ENCODE measurements at places on chromosomes 5 and 9.

DNA sequence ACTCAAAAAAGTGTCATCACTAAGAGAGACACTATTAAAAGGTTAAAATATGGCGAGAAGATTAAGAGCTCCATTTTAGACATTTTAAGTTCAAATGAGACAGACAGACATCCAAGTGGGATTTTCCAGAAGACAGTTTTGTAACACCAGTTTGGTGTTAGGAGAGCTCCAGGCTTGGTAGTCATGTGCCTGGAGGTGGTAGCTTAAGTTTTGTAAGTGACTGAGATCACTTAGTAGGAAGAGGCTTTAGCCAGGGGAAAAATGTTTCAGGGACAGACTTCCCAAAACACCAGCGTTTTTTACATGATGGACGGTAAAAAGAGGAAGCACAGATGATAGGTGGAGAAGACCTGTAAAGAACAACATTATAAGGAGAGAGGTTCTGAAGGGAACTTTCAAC is 150.3 kb downstream of the GIN1 start:
- no peak for DNase-seq

GRCh38 chr9:134384811-134385479 is 58.7 kb downstream of the RXRA start:
- DNase-seq = no peak

GRCh38 chr9:91844190-91844589 is 105.8 kb downstream of the ROR2 start:
- DNase-seq = no peak

- peak; percentile 15 for DNase-seq
Observed at GRCh38 chr9:129351058-129351641, 173.1 kb upstream of the IER5L start.

DNA sequence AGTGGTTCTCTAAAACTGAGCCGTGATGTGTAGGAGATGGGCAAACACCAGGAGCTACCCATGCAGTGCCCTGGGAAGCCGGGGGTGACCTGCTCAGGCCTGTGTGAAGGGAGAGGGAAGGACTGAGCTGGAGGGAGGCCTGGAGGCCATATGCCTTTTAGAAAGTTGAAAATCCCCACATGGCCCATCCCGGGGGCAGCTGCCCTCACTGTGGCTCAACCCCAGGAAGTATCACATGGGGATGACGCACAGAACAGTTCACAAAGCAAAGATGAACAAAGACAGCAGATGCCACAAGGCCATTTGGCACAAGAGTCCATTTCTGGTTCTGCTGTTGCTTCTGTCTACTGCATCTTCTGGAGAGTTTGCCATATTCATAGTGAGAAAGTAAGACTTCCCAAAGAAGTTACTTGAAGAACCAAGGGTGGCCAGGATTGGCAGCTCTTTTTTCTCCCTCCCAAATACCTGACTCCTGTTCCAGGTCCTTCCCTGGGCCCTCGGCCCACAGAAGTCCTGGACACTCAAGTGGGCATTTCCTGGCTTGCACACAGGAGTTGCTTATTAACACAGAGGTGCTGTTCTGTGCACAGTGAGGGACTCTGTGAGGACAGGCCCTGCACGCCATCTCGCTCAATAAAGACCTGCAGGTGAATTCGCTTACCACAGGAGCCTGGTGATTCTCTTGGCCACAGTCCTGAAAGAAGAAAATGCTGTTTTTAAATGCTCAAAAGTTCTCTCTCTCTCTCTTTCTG is 25.1 kb downstream of the ACSL6 start:
- no peak for DNase-seq

DNA sequence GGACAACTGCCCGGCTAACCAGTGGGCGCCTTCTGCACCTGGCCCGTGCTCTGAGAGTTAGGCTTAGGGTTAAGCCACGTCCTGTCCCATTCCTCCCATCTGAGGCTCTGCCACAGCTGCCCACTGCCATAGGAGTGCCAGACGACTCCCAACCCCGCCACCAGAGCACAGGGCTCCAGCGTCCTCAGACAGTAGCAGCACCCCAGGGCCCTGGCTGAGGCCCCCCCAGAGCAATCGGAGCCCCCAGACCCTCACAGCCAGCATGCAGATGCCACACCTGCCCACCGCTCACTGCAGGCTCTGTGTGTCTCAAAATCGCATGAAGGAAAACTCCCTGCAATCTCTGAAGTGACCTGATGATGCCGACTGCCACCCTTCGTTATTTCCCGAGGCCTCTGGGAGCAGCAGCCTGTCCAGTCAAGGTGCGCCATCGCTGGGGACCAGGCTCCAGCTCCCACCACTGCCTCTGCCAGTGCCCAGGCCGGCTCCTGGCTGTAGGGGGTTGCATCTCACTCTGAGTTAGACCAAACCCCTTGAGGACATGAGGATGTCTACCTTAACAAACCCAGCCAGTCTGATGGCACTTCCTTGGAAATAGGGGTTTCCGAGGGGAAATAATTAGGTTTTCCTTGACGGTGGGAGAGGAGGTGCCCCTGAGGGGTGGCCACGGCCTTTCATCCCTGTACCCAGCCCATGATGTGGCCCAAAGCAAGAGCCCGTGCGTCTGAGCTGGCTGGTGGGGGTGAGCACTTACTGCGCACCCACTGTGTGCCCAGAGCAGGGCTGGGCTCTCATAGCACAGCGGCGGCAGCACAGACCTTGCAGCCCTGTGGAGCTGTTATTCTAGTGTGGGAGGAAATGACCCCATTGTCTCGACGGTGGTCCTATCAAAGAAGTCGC is 58.0 kb upstream of the RNF130 start:
- DNase-seq = no peak

DNA sequence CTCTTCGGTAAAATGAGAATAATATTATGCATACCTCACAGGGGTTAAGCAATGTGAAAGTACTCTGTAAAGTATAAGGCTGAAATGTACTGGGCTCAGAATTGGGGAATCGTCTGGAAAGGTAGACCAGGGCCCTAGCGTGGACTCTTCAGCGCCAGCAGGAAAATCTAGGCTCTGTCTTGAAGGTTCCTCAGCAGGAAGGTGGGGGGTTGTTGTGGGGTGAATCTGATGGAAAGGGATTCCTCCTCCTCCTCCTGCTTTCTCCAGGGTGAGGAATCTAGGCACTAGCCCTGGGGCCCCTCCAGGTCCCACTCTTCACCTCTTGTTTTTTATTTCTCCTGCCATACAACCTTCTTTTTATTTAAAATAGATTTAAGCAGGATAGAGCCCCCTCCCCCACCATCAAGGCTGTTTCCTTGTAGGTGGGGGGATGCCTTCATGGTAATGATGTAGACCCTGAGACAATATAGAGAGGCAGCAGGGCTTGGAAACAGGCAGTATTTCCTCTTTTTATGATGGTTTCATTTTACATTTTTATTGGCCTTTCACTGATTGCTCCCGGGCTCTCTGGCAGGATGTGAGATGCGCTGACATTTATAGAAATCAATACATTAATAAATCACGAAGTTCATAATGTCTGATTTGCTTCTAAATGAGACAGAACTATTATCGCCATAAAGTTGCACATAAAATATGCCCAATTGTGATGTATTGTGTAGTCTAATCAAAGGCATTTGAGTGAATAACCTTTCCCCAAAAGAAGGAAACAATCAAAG is 78.9 kb upstream of the GABRP start:
- DNase-seq = no peak

- no peak for DNase-seq
Observed at GRCh38 chr5:42598311-42598710, 158.3 kb upstream of the CCDC152 start.
